Stimulated activated CD4-positive, alpha-beta T cell treated with anti-CD3 and anti-CD28 coated beads, TNF-alpha, amount 100 ng/mL, for 1 hour (primary cell): ENCODE measurements at places on chromosomes 12 and 14.

DNA sequence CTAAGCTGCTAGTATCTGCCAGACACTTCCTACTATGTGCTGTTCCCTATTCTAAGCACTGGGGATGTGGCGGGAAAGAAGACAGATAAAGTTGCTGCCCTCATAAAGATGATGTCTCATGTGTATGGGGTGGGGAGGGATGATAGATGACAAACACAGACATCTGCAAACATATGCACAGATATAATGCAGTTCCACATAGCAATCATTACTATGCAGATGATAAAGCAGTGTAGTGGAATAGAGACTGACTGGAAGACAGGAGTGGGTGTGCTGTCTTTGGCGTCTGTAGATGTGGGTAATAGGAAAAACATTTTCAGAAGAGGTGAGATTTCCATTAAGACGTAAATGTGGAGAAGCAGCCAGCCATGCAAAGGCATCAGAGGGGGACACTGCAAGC is 243.6 kb downstream of the DPY19L2 start:
- DNase-seq, result no peak

DNA sequence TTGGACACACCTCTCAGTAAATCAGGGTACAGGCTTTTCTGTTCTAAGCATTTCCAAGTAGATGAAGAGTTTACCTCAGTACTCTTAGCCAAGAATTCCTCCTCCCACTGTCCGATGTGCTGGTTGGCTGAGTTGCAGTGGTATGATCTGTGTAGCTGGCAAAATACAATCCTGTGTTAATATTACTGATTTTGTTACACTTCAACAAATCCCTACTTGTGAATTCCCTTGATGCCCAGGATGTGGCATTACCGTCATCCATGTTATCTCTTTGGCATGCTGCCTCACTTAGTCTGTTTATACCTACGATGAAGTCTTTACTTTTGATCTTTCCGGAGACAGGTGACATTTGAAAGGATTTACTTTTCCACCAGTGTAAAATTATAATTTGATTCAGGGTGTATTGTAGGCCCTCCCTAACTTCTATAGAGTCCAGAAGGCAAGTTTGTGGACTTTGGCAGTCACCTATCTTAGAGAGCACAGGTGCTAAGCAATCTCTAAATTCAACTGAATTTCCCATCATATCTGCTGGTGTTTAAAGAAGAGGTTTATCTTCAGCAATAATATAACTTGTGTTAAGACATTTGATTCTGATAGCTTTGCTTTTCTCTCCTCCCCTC is 10.1 kb downstream of the CCDC196 start:
- no peak for DNase-seq

GRCh38 chr14:83529531-83529930 is 1995.9 kb upstream of the SEL1L start:
- no peak for DNase-seq

- DNase-seq, result no peak
These were observed 67.6 kb upstream of the CDKN3 start for GRCh38 chr14:54329082-54329695.

DNA sequence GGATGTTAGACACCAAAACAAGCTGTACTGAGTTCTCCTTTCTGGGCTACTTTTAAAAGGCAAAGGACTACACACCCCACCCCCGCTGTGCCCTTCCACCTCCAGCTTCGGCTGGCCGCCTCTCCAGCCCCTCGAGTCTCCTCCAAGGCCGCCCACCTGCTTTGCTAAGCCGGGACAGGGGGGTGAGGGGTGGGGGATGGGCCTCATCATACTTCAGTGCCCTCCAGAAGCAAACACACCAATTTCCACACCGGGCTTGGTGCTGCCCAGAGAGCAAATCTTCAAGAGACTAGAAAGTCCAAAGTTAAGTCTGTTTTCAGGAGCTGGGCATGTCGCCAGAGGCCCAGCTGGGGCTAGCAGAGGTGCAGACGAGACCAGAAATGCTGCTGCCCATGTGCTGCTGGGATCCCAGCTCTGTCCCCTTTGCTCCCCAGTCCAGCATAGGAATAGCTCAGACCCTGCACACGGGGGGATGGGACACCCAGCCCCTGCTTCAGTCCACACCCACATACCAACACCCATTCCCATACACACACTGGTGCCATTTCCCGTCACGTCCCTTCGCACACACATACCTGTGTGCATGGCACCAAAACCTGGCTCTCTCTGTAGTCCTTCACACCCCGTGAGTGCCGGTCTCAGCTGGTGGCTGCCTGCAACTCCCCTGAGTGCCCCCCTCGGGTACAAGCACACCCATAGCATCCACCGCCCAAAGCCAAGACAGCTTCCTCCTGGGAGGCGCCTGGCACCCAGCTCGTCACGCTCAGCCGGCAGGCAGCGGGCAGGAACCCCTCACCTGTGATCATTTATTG is 1.0 kb downstream of the SLC6A12 start:
- no peak for DNase-seq

DNA sequence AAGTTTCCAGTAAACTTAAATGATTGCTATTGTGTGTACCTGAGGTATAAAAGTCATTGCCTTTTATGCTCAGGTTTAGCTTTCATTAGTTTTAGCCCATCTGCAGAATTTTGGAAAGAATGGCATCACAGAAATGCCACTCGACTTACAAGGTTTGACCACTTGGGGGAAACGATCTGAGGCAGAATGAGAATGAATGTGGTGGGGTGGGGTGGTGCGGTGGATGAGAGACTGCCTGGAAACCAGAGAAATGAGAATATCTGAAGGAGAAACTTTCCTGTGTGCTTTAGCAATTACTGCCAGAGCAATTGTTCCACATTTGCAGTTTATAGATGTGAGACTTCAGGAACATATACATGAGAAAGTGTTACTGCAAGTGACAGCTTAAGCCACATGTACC is 225.4 kb upstream of the PDE3A start:
- no peak for DNase-seq

- no peak for DNase-seq
These were observed 54.3 kb upstream of the RIN3 start for GRCh38 chr14:92459030-92459949.

- DNase-seq, result no peak
These were observed 22.5 kb downstream of the SLC38A6 start for GRCh38 chr14:61003571-61003970.

DNA sequence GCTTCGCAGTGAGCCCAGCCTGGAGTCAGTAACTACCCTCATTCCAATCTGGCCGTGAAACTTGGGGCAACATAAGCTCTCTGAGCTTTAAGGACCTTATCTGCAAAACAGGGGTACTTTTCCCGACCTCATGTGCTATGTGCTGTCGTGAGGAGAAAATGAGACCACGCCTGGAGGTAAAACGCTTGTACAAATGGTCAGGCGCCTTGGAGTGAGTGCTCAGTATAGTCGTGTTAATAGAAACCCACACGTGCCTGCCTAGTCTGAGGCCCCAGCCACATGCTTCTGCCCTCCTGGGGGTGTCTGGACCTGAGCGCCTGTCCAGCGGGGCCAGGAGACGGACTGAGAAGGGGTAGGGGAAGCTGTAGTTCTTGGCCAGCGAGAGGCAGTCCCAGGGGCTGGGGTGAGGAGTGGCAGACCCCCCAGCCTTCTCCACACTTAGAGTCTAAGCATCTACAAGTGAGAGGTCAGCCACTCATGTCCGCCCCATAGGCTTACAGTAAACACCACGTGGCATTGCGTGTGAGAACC is 4.9 kb downstream of the AQP5 start:
- DNase-seq, result no peak

DNA sequence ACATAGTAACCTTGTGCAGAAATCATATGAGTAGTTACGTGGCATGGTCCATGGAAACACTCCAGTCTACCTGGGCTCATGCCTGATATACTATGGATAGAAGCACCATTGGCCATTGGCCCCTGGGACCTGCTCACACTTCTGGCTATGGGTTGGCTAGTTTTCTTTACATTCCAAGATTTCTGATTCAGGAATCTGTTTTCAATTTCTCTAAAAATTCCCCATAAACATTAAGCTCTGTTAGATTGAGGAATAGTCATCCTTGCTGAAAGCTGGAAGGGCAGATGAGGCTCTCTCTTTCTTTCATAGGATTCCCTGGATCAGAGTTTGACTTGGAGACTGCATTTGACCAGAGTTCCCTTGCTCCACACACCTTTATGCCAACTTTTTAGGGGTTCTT is 37.3 kb upstream of the RAP1B start:
- DNase-seq, result no peak

DNA sequence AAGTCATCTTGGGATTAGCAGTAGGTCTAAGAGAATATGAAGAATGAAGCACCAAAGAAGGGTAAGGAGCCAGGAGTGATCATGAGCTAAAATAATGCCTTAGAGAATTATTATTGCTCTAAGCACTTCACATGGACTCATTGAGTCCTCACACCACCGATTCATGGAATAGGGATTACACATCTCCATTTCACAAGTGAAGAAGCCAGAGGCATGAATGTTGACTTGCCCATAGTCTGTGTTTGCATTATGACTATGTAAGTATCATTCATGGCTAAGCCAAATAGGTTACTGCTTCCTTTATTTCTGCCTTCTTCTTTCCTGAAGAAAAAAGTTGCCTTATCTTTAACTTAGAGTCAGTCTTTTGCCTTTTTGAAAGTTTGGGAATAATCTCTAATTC is 99.3 kb upstream of the NEDD1 start:
- no peak for DNase-seq

GRCh38 chr12:12811343-12811742 is 1.8 kb upstream of the DDX47 start:
- no peak for DNase-seq

DNA sequence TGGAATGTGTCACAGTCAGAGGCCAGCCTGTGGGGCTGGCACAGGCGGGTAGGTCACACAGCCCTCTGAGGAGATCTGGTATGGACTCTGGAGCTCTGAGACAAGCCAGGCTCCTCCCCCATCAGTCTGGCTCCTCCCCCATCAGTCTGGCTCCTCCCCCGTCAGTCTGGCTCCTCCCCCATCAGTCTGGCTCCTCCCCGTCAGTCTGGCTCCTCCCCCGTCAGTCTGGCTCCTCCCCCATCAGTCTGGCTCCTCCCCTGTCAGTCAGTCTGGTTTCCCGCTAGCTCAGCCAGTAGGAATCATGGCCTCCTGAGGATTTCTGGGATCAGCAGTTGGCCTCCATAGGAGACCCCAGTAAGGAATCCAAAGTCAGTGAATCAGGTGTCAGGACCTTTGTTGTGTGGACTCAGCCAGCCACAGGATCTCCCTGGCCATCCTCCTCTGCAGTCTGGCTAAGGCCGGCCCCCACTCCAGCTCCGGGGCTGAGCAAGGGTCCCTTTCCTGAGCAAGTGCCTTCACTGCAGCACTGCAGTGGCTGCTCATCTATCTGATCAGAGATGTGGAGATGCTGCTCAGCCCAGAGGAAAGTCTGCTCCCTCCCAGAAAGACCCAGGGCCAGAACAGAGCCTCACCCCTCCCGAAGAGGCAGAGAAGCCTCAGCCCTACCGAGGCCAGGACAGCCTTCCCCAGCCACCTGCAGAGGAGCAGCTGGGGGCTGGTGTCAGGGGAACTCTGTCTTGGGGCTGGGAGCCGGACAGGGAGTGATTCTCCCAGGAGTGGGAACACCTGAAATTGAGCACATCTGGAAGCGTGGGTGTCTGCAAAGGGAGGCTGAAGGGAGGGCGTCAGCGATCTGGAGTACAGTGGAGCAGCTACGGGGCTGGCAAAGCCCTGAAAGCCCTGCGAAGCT is 35.7 kb downstream of the IQSEC3 start:
- DNase-seq, result no peak

DNA sequence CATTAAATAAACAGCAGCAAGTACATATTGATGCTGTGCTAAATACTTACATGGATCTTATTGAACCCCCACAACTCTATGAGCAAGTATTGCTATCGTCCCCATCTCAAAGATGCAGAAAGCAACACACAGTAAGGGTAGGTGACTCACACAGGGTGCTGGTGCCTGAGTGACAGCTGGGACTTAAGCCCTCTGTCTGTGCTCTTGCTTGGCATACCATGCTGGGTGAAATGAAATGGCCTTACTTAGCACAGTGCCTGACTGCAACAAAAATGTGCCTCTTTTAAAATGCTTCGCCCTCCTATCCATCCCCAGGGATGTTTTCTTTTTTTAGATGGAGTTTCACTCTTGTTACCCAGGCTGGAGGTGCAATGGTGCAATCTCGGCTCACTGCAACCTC is 788 bp downstream of the TEX52 start:
- DNase-seq, result no peak

DNA sequence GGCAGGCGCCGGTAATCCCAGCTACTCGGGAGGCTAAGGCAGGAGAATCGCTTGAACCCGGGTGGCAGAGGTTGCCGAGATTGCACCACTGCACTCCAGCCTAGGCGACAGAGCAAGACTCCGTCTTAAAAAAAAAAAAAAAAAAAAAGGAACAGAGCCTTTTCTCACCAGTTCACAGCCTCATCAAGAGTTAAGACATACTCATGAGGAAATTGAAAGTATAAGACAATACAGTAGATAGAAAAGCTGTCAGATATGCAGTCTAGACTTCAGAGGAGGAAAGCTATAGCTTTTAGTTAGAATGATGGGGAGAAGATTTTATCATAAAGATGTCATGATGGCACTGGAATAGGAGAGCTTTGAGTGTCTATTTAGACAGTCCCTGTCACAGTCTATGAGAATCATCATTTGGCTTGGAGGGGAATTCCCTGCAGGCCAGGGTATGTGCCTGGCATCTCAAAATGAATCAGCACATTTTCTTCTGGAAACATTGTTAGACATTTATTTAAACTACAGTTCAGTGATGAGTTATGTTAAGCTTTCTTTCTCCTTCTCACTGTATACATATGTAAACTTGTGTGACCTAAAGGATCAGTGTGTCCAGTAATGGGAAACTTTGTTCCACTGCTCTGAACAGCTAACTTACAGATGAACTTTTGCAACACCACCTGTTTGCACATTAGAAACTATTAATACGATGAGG is 2.9 kb upstream of the RAB35 start:
- DNase-seq, result no peak

DNA sequence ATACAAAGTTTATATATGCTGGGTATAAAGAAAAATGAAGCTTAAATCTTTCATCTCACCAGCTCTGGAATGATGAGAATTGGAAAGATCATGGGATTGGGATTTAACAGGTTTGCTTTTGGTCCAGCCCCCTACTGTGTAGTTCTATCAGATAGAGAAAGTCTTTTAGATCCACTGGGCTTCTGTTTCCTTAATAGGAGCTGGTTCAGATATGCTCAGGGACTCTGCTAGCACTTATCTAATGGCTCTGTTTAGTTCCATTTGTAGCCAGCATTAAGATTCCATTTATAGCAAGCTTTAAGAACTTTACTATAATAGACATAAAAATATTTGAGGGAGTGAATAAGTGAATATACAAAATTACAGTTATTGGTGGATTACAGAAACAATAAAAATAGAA is 42.6 kb downstream of the UTP20 start:
- DNase-seq, result no peak

DNA sequence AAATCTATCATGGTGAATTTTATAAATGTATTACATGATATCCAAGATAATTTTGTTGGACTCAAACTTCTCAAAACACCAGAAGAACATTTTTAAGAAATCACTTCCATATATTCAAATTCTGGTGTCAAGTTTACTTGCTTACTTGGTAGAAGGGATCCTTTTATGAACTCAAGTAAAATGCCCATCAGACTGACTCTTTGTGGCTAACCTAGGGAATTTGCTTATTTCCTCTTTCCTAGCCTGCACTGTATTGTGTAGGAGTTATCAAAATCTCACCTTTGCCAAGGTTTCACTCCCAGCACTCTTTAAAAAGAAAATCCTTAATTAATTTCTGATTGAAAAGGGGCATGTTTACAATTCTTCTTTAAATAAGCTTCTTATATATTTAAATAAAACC is 196.5 kb downstream of the DUSP6 start:
- DNase-seq, result no peak

GRCh38 chr12:55875704-55876467 is 33.1 kb upstream of the MMP19 start:
- DNase-seq, result no peak
